Stimulated activated CD8-positive, alpha-beta memory T cell treated with anti-CD3 and anti-CD28 coated beads, Interleukin-4, amount 100 ng/mL, for 48 hours (primary cell): ENCODE measurements at places on chromosomes 7 and 10.

- DNase-seq, result no peak
Measured at GRCh38 chr10:113557903-113558321, 5.1 kb downstream of the HABP2 start.

GRCh38 chr10:88330174-88330573 lies 252.9 kb downstream of the RNLS start:
- no peak for DNase-seq

GRCh38 chr10:782751-783648 lies 93.5 kb upstream of the DIP2C start:
- DNase-seq, result no peak

DNA sequence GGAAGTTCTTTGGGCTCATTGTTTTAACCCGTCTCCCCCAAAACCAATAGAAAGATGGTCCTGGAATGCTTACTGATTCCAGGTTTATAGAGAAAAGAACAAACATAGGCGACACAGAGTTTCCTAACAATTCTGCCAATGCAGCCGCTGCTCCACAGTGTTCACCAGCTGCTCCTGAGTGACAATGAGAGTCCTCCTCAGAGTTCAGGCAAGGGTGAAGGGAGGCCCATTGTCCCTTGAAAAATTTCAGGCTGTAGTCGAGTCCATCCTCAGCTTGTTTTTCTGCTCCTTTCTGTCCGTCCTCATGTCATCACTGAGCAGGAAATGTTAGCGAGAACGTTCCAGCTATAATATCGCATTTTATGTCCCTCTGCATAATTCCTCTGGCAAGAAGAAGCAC lies 537.6 kb downstream of the TCERG1L start:
- DNase-seq, result no peak

DNA sequence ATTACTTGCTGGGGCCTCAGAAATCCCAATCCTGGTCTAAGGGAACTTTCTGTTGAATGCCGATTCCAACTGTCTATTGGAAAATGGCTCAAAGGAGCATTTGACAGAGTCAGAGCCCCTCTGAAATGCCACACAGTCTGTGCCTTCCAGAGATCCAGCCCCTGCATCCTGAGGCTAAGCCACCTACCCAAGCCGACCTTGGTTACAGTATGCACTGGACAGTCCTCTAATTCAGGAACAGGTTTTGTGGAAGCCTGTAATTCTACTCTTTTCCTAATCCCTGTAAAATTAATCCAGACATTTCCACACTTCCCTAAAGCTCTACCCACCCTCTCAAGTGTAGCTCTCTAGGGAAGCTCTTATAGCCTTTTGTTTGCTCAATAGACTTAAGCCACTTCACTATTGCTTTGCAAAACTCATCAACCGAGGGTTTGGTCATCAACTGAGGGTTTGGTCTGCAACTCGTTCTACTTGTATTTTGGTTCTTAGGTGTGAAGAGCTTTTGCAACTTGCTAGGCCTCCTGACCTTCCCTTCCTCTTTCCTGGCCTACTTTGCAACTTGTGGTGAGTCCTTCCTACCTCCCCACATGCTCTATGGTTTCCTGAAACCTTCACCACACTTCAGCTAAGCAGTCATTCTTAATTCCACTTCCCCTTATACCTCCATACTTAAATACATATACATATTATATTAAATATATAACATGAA lies 364.8 kb downstream of the SFMBT2 start:
- no peak for DNase-seq

- no peak for DNase-seq
Measured at GRCh38 chr7:131774419-131775220, 218.2 kb upstream of the PODXL start.

DNA sequence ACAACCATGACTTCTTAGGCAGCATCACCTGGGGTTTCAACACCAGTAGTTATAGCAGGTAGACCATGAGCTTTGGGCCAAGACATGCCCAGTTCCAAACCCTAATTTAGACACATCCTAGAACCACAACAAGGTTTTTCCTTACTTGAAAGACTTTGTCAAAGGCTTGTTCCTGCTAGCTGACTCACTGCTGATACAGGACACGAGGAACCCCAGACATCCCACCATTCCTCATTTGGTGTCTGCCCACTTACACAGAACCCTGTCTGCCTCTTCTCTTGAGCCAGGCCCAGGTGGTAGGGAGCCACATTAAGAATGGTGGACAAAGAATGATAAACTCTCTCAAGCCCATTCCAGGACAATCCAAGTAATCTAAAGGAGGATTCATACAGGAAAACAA lies 109.0 kb downstream of the CCDC71L start:
- no peak for DNase-seq

- peak; percentile 66 for DNase-seq
Measured at GRCh38 chr7:100629117-100629716, 12.1 kb downstream of the TFR2 start.

GRCh38 chr7:7156663-7157062 lies 25.7 kb upstream of the C1GALT1 start:
- no peak for DNase-seq

DNA sequence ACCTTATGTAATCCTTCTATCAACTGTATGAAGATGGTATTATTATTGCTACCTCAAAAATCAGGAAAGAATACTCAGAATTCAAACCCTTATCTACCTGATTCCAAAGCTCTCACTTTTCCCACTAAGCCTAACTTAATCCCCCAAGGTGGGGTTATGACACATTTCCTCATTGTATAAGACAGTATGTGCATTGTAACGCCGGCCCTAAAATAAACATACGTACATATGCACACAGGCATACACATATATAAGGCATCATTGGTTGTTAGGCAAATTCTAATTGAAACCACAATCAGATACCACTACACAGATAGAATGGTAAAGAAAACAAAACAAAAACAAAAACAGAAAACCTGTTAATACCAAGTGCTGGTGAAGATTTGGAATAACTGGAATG lies 556.5 kb downstream of the INHBA start:
- DNase-seq, result no peak

GRCh38 chr10:101158459-101159058 lies 27.5 kb downstream of the TLX1 start:
- DNase-seq, result no peak

DNA sequence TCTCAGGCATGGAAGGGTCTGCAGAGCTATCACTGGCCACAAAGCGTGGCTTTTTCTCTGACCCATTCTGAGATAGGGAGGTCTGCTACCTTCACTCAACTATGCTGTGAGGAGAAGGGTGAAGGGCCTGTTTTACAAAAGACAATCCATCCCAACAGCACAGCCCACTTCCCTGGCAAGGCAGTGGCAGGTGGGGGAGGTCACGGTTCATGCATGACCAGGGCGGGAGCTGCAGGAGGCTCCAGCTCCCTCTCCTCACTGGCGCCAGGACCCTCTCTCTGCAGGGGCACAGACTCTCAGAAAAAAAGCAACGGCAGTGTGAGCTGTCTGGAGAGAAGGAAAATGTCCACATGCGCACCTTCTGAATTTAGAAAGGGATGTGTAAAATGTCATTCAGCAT lies 28.5 kb downstream of the GRB10 start:
- no peak for DNase-seq

DNA sequence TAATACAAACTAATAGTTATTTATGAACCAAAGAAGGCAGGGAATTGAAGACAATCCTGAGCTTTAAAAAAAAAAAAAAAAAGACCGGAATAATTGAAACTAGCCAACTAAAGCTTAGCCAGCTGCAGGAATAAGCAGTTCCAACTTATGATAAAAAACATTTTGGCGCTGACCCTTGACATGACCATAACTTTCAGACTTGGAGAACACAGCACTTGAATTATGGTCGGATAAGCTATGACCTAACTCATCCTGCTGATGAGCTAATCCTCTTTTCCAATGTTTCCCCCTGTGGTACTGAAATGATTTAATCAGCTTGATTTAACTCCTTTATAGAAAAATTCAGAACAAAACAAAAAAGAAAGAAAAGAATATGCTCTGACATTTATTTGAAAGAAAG lies 181.8 kb downstream of the DGKB start:
- DNase-seq, result no peak

- DNase-seq, result peak; percentile 28
Measured at GRCh38 chr7:92461027-92462003, 14.0 kb downstream of the GATAD1 start.

GRCh38 chr7:28411876-28412662 lies at the start of gene CREB5:
TSS of gene CREB5 (plus strand) at chr7:28412518. CDS start at chr7:28412915, 397 bp downstream.
- DNase-seq, result no peak

DNA sequence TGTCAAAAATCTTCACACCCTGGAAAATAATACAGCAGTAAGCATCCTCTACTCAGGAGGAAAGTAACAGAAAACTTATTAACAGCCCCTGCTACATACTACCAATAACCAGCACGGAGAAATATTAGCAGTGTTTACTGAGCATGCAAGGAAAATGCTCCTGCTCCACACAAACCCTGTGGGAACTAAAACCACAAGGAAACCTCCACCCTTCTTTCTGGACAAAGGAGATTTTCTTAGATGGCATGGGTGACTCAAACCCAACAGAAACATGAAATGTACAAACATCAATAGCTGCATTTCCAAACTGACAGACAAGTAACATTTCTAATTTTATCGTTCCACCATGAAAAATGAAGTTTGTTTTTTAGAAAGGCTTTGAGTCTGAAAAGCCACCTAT lies 113.4 kb downstream of the VPS41 start:
- no peak for DNase-seq
